ENCODE measurements at places on chromosomes 5 and 9.

DNA sequence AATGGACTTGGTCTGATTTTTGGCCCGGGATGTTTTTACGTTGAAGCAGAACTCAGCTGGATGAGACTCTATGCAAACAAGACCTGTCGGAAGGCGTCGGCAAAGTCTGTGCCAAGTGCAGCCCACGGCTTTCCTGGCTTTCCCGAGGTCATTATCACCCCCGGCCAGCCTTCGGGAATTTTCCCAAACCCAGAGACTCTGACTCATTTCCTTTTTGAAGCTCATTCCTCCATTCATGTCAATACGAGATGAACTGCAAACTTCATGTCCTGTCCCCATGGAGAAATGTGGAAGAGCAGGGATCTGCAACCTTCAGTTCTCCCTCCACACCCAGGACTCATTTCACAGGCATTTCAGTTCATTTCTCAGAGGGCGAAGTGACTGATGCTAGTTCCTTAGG, 95.3 kb downstream of the IRX2 start:
- no peak for DNase-seq

- DNase-seq = no peak
Measured at GRCh38 chr5:140339636-140340035, 6.8 kb downstream of the HBEGF start.

DNA sequence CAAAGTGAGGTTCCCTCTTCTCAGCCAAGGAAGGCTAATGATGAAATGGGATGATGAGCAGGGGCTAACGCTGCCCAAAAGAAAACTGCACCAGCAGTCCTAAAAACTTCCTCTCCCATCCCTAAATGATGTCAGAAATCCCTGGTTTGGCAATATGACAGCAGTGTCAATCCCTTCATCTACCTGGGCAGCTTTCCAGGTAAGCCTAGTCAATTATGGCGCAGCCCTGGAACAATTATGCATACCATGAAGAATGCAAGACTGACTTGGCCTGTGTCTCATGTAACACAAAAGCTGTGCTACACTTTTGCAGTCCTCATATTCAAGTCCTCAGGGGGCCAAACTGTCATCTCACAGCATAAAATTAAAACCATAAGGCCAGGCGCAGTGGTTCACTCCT, 7.0 kb downstream of the DMGDH start:
- no peak for DNase-seq

GRCh38 chr5:111670826-111671492, 86.0 kb downstream of the NREP start:
- no peak for DNase-seq

DNA sequence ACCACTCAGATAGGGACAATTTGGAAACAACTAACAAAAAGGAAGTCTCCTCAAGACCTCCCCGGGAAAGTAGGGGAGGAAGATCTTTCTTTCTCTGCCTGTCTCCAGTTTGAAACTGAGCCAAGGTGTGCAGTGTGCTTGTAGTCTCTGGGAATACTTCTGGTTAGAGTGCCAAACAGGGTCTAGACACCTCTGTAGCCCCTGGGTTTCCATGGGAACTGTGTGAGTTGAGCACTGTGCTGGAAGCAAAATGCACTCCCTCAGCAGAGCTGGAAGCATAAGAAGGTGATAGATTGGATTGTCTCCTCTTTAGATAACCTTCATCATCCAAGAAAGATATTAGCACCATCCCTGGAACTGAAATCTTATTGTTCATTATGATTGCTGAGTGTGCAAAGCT, 129.2 kb upstream of the TNPO1 start:
- no peak for DNase-seq

DNA sequence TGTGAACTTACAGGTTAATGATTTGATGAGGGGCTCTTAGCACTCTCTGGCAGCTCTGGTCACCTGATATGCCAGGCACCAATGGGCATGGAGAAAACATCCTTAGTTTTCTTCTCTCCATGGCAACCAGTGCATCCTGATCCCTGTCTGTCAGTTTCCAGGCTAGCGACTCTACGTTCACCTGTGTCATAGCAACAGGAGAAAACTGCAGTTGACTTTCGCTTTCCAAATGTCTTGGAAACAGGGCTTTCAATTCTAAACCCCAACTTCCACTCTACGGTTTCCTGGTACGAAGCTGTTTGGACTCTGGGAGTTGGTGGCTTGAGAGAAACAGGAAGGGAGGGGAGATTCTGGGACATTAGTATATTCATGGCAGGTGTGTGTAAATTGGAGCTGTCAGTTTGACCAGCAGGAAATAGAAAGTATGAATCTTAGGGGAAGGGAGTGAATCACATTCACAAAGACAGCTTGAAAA, 74.4 kb downstream of the SLC28A3 start:
- DNase-seq = no peak

GRCh38 chr9:92140074-92140753, 25.0 kb upstream of the SPTLC1 start:
- peak; percentile 42 for DNase-seq

GRCh38 chr5:4758550-4758949, 381.6 kb upstream of the ADAMTS16 start:
- DNase-seq = no peak

DNA sequence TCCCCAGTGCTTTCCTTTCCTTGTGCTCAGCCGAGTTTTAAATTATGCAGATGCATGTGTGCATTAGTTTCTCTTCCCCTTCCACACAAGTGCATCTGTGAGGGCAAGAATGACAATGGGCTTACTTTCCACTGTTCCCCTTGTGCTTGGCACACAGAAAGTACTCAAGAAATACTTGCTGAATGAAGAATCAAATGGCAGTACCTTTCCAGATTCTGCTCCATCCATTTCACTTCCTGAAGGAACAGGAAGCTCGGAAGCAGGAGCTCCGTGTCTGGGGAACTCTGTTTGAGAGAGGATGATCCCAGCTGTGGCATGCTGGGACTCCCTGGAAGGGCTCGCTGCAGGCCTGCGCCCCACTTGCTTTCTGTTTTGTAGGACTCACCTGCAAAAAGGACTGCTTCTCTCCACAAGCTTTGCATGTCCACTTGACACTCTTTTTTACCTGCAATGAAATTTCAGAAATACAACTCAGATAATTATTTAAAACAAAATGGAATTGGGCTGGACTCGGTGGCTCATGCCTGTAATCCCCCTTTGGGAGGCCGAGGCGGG, 5.5 kb downstream of the MRNIP start:
- DNase-seq = no peak

DNA sequence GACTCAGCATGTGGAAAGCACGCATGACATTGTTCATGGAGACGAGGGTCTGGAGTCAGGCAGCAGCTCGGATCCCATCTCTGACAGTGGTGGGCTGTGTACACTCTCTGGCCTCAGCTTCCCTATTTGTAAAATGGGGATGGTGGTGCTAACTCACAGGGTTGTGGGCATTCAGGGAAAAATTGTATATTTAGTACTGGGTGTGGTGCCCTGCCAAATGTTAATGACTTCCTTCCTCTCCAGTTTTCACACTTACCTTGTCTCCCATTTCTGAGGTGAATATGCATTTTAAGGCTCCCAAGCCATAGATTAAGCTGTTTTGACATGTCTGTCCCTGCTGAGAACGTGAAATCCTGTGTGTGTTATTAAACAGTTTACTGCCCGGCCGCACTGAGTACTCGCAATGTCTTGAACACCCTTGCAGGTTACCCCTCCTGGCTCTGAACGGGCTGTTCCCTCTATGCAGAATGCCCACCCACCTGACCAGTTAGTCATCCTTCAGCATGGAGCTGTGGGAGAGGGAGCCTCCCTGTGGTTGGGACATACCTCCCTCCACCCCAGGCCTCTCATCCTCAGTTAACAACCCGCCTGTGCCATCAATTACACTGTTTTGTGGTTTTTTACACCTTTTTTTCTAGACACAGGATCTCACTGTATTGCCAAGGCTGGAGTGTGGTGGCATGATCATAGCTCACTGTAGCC, 25.8 kb downstream of the TJP2 start:
- DNase-seq = no peak

- DNase-seq = no peak
Measured at GRCh38 chr5:146644831-146645230, 128.8 kb upstream of the GPR151 start.

GRCh38 chr9:84258371-84258770, 82.2 kb downstream of the SLC28A3 start:
- DNase-seq = no peak

DNA sequence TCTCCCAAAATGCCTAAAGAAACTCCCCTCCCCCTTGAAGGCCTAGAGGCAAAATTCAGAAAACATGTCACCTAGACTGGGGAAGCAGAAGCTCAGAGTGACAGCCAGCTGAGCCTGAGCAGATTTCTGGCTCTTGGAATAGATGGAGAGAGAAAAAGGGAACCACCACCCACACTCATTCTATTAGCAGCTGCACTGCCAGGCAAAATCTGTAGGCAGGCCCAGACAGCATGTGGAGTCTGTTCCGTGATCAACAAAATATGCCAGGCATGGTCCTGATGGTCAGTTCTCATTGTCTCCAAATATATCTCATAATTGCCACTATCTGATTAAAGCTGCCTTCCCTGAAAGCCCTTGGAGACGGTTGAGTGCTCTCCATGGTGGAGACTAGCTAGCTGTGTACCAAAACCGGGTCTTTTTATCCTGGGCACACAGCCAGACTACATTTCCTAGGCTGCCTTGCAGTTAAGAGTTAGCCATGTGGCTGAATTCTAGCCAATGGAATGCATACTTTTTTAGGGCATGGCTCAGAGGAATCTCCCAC, 131.7 kb upstream of the GPR151 start:
- no peak for DNase-seq

DNA sequence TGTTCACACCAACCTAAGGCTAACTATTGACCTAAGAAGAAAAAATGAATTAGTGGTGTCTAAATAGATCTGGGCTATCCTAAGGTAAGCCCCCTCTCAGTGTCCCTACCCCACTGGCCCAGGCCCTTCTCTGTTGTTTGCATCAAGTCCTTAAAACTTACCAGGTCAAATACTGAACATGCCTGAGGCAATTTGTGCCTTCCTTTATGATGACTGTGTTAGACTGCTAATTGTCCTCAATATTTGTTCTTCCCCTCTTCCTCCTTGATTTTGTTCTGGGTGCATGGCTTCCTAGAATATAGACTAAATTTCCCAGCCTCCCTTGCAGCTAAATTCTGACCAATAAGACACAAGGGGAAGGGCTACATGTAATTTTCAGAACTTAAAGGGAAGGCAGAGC, 199.9 kb downstream of the ADAMTS12 start:
- DNase-seq = no peak

DNA sequence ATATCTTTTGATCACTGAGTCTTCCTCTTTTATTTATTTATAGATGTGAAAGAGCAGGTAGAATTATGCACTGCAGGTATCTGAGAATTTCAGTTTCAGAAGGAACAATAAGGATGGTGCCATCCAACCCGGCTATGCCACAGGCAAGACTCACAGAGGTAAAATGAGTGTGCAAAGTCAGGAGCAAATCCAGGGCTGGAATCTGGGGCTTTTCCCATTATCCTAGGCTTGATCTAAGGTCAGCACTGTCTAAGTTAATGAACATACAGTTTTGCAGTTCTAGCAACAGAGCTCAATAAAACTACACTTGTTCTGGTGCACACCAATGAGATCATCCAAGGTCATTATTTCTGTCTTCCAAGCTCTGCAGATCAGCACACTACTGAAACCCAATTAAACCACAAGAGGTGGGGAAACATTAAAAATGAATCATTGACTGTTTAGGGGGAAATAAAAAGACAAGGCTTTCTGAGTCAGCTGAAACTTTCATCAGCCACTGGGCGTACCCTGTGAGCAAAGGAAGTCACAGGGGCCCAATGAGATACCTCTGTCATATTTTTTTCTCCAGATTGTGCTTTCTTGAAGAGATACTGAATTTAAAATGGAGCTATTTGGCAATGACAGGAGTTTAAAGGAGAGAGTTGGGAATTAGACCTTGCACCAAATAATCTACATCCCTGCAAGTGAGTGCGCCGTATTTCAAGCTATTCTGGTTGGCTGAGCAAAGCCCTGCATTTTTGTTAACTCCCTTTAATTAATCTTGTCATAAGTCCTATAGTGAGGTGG, 662.2 kb upstream of the ZNF608 start:
- no peak for DNase-seq

- no peak for DNase-seq
Measured at GRCh38 chr5:109053995-109054417, 306.3 kb downstream of the FER start.

DNA sequence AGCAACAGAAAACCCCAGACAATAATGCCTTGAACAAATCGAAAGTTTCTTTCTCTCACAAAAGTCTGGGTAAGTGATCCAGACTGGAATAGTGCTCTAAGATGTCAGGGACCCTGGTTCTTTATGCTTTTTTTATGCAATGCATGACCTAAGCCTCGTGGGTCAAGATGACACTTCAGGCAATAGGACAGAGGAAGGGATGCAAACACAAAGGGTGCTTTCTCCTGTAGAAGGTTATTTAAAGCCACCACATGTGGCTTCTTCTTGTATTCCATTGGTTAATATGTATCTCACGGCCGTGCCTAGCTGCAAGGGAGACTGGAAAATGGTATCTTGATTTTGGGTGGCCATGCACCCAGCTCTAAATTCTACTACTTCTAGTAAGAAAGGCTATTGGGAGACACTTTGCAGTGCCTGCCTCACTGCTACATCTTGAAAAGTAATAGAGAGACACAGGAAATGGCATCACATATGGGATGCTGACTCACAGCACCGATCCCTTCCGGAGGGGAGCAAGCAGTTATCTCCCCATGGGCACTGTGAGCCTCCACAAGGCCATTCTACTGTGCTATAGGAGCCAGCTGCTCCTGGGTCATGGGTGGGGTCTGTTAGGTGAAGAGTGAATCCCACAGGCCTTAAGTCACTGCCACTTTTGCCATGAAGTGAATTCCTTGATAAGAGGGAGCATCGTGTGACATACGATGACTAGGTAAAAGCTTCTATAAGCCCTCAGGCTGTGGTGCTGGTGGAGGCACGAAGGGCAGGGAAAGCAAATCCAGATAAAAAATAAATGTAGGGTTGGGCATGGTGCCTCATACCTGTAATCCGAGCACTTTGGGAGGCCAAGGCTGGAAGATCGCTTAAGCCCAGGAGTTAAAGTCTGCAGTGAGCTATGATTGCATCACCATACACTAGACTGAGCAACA, 32.5 kb upstream of the RAB14 start:
- no peak for DNase-seq

GRCh38 chr5:82351754-82352145, 73.6 kb upstream of the RPS23 start:
- no peak for DNase-seq

DNA sequence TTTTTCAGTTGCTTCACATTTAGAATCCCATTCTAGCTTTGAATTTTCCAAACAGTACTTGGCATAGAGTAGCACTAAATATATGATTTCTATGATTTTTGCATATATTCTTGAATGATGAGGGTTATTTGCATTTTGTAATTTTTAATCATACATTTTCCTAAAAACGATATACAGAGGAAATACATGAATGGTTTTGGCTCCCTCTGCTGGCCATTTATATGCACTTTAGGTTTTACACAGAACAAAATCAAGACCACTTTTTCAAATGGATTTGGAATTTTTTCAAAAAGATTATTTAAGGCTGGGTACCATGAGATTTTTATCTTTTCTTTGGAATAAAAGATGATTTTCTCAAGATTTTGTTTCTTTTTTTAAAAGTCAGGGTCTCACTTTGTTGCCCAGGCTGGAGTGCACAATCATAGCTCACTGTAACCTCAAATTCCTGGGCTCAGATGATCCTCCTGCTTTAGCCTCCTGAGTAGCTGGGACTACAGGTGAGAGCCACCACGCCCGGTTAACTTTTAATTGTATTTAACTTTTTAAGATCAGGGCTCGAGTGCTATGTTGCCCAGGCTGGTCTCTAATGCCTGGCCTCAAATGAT, 16.7 kb upstream of the COMMD10 start:
- no peak for DNase-seq
